LNCaP clone FGC (cell line): ENCODE measurements at places on chromosomes 11 and 22.

GRCh38 chr11:86058360-86058759 lies 10.5 kb downstream of the PICALM start:
- DNase-seq: no peak

DNA sequence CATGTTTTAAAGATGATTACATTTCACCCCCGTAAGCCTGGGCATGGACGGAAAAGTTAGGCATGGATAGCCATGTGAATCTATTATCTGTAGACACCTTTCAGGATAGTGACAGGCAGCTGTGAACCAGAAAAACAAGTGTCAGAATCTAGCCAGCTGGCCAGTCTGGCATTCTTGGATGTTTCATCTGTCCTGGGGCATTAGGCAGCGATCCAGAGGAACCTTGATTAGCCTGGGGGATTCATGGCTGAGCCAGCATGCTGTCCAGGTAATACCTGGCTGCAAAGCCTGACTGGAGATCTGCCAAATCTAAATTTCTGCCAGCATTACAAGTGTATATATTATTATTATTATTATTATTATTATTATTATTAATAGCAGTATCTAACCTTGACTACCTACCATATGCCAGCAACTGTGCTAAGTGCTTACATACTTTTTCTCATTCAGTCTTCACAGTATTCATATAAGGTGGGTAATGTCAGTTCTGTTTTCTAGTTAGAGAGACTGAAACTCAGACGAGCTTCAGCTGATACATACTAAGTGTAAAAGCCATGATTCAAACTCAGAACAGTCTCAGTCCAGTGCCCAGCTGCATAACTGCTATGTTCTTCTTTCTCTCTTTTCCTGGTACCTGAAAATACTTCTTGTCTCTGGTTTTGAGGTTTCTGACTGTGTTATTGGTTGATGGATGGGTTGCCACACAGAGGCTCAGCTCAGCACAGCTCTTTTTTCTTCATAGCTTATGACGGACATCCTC lies 12.8 kb downstream of the BMAL1 start:
- DNase-seq: no peak

DNA sequence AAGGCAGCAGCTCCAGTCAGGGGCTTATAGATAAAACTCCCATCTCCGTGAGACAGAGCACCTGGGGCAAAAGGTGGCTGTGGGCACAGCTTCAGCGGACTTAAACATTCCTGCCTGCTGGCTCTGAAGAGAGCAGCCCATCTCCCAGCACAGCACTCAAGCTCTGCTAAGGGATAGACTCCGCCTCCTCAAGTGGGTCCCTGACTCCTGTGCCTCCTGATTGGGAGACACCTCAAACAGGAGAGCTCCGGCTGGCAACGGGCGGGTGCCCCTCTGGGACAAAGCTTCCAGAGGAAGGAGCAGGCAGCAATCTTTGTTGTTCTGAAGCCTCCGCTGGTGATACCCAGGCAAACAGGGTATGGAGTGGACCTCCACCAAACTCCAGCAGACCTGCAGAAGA lies 279.4 kb downstream of the LARGE1 start:
- no peak for DNase-seq

DNA sequence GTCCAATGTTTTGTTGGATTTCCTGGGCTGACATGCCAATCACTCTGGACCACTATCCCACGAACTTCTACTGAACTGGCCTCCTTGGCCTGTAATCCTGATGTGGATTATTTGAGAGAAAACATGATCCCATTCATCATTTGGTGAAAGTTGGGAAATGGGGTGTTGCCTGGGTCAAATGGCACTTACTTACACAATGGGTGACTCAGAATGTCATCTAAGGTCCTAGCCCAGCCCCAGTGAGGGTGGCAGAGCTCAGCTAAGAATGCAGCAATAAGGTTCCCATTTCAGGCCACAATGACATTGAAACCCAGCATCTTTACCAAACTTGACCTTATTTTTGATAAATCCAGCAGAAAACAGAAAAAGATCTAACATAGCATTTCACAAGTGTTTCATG lies 8.0 kb upstream of the DSCAML1 start:
- DNase-seq: no peak

DNA sequence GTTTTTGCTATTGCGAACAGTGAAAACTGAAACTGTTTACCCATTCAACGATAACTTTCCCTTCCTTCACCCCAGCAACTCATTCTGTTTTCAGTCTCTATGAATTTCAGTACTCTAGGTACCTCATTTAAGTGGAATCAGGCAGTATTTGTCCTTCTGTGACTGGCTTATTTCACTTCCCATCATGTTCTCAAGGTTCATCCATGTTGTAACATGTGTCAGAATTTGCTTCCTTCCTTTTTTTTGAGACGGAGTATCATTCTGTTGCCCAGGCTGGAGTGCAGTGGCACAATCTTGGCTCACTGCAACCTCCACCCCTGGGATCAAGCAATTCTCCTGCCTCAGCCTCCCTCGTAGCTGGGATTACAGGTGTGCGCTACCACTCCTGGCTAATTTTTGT lies 23.7 kb downstream of the HTR3B start:
- no peak for DNase-seq

GRCh38 chr22:48517039-48518030 lies 1310.3 kb downstream of the BRD1 start:
- DNase-seq: no peak

- no peak for DNase-seq
These were observed 15.0 kb upstream of the CYB5R2 start for GRCh38 chr11:7688238-7688826.

GRCh38 chr11:12048936-12049790 lies 40.7 kb upstream of the DKK3 start:
- no peak for DNase-seq
